ENCODE measurements at places on chromosomes 1 and 21. TPM values are rescaled to one million over a fixed set of nuclear protein-coding genes. Genes with fewer than 3 reads are reported as not detected.

DNA sequence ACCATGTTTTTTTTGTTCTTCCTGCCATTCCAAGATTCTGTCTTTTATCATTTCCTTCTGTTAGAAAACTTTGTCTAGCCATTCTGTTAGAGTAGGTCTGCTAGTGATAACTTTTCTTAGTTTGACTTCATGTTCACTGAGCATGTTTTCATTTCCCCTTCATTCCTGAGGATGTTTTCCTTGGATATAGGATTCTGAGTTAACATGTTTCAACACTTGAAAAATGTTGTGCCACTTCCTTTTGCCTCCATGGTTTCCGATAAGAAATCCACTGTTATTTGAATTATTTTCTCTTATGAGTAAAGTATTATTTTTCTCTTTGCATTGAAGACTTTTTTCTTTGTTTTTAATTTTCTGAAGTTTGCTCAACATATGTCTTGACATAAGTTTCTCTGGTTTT, 66.7 kb downstream of the ATP1A1 start:
- no peak for DNase-seq

GRCh38 chr1:112063781-112064728, 74.6 kb upstream of the KCND3 start:
- no peak for DNase-seq

GRCh38 chr1:226761322-226761721, 22.2 kb upstream of the ITPKB start:
- DNase-seq, result no peak

- no peak for DNase-seq
Measured at GRCh38 chr1:16984717-16985116, 4.3 kb upstream of the MFAP2 start.

DNA sequence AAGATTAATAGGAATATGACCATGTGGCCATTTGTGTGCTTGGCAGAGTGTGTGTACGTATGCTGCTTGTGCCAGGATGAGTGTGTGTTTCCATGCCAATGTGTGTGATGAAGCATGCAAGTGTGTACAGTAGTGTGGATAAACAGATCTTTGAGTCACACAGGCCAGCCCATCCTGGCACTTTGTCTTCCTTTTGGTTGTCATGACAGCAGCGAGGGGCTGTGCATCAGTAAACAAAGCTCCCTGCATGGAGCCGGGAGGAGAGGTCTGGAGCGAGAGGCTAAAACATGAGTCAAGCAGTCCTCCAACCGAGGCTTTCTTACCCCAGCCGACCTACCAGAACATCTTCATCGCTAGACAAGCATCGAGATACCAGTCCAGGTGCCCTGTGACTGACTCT, 221.2 kb downstream of the CACNA1E start:
- peak; percentile 20 for DNase-seq

DNA sequence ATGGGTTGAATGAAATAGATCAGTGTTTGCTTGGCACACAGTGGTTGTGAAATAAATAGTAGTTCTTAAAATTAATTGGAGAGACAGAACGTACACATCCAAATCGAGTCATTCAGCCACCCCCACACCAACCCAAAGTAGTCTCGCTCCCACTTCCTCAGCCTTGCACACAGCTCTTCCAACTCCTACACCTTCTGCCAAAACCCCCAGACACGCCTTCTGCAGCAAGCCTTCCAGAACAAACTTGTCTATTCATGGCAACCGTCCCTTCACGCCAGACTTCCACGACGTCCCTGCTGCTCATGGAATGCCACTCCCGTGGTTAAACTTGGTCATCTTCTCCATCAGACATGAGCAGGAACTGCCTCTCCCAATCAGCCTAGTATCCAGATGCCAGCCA, 37.5 kb upstream of the RD3 start:
- no peak for DNase-seq

Gene ZYG11A
- polyA plus RNA-seq, result 0.14 TPM

Gene RGS8
- 0.03 TPM for polyA plus RNA-seq

Gene VWA1
- 39.8 TPM for polyA plus RNA-seq

Data from right lung (tissue), 10 donors.